ENCODE measurements at places on chromosomes 11 and 22.

DNA sequence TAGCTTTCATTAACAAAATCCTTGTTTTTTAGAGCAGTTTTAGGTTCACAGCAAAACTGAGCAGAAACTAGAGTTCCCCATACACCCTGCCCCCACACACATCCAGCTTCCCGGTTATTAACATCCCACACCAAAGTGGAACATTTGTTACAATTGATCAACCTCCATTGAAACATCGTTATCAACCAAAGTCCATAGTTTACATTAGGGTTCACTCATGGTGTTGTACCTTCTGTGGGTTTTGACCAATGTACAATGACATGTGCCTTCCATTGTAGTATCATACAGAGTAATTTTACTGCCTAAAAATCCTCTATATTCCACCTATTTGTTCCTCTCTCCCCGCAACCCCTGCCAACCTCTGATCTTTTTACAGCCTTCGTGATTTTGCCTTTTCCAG is 28.5 kb downstream of the PRDM11 start:
- DNase-seq: no peak

- no peak for DNase-seq
Observed at GRCh38 chr11:86261328-86261727, 16.8 kb downstream of the EED start.

GRCh38 chr11:7655253-7656217 is 17.8 kb downstream of the CYB5R2 start:
- DNase-seq: no peak

DNA sequence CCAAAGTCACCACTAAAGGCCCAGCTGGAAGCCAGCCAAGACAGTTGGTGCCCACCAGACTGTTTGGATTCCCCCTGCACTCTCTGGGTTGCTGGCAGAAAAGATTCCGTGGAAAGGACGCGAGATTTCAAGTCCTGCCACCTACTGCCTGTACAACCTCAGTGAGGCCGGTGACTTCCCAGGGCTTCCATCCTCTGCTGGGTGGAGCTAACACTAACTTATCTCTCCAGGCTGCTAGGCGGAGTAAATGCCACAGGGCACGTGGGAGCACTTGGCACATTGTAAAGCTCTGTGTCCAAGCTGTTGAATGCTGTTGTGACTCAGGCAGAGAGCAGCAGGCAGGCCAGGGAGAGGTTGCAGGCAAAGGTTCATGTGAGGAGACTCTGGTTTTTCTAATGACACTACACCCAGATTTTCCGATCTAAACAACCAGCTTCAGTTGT is 50.9 kb upstream of the CDON start:
- no peak for DNase-seq

- DNase-seq: no peak
Observed at GRCh38 chr11:34226210-34226609, 120.8 kb downstream of the NAT10 start.
